ENCODE measurements at places on chromosomes 3 and 15.

DNA sequence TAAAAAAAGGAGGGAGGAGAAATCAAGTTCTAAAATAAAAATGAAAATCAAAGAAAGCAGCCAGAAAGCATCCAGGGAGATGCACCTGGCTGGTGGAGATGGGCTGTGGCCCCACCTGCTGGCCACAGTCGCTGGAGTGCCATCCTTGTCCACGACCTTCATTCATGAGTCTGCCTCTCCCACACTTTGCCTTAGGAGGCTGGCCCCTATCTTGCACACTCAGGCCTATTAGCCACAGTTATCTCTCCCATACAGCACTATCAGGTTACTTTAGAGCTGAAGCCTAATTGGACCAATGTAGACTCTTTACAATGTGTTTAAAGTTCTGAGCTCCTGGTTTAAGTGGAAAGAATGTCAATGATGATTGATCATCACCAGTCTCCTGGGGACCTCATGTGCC, 392.0 kb upstream of the RORA start:
- no peak for DNase-seq

DNA sequence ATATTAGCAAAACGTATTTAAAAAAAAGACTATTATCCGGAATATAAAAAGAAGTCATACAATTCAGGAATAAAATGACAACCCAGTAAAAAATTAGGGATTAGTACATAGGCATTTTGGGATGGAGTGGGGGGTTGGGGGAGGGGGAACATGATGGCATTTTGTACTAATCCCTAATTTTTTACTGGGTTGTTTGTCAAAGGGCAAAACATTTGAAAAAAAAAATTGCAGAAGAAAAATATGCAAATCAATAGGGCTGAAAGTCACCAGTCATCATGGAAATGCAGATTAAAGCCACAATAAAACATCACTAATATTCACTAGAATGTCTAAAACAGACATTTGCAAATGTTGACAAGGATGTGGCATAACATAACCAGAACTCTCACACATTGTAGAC, 82.5 kb downstream of the RPL22L1 start:
- no peak for DNase-seq

- no peak for DNase-seq
Observed at GRCh38 chr3:71547249-71548198, 36.0 kb downstream of the FOXP1 start.

DNA sequence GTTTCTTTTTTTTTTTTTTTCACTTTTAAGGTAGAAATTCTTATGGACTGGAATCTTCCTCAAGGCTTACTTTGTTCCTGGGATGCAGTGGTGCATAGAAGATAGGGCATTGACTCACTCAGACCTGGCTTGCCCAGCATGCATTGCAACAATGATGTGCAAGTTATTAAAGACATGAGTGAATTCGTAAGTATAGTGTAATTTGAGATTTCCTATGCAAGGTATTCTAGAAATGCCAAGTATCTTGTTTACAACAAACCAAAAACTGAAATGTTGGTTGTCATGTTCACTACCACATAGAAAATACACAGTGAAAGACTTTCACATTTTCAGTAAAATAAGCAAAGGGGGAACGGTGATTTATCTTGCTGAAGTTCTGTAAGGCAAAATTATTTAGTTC, 56.5 kb upstream of the FNDC3B start:
- DNase-seq = no peak

GRCh38 chr15:77057072-77057471, 13.8 kb downstream of the TSPAN3 start:
- DNase-seq = no peak

DNA sequence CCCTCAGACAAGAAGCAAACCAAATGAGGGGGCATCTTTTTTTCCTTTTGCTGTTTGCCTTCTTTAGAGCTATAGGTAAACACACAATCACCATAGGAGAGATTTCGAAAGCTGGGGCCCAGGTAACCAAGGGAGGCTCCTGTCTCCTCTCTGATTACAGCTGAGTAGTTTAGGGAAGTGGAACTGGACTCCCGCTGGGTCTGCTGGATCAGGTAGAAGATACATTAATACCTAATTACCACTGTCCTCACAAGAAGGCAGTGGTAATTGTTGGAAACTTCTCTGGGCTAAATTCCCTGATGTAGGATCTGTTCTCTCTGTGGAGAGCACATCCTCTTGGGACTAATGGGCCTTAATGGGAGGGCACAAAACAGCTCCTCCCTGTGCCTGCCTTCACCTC, 32.7 kb downstream of the HDC start:
- DNase-seq = no peak

Measured in GM12892 (cell line).